Bronchial smooth muscle cell (primary cell): ENCODE measurements at places on chromosomes 4 and X. TPM values are rescaled to one million over a fixed set of nuclear protein-coding genes. Genes with fewer than 3 reads are reported as not detected.

The ADH7 gene
- 0.32 TPM in 1 of 2 replicates, not detected in the other for total RNA-seq

The PAGE4 gene
- not detected in 2 replicates for total RNA-seq

The FAM236B gene
- not detected in 2 replicates for total RNA-seq

The NXF2B gene
- total RNA-seq: not detected in 2 replicates

The TEX13B gene
- total RNA-seq: not detected in 2 replicates

The FDCSP gene
- total RNA-seq: not detected in 2 replicates

The F9 gene
- total RNA-seq: not detected in 2 replicates

The RPA4 gene
- total RNA-seq: 0.63 and 0.86 TPM in 2 replicates

The CCNQ gene
- total RNA-seq: 20.7 and 31.1 TPM in 2 replicates

The LUZP4 gene
- total RNA-seq: not detected in 2 replicates

The SSX3 gene
- not detected in 2 replicates for total RNA-seq

The GLRA2 gene
- total RNA-seq: not detected in 2 replicates

The SH3RF1 gene
- 12.4 and 16.9 TPM in 2 replicates for total RNA-seq

The NPNT gene
- total RNA-seq: under 0.01 and 0.16 TPM in 2 replicates

The PNMA3 gene
- 0.16 and 0.26 TPM in 2 replicates for total RNA-seq

The ZAR1 gene
- total RNA-seq: not detected in 2 replicates

The KIT gene
- total RNA-seq: under 0.01 TPM in 2 replicates

The ZNF141 gene
- 4.8 and 8.0 TPM in 2 replicates for total RNA-seq

The SPIN2A gene
- 2.4 TPM in 2 replicates for total RNA-seq

The C4orf50 gene
- total RNA-seq: not detected in 2 replicates

The ZNF518B gene
- 23.8 and 26.4 TPM in 2 replicates for total RNA-seq

The FAM241A gene
- 0.69 and 0.79 TPM in 2 replicates for total RNA-seq

The STATH gene
- total RNA-seq: not detected in 2 replicates

The FREM3 gene
- total RNA-seq: not detected in 2 replicates

The CCSER1 gene
- not detected in 2 replicates for total RNA-seq

The BMPR1B gene
- 0.09 and 0.47 TPM in 2 replicates for total RNA-seq

The MAOB gene
- 1.0 and 5.5 TPM in 2 replicates for total RNA-seq

The TMEM35A gene
- 20.6 and 28.9 TPM in 2 replicates for total RNA-seq

The COMMD8 gene
- total RNA-seq: 16.8 and 26.0 TPM in 2 replicates

The LNX1 gene
- total RNA-seq: 0.77 and 1.7 TPM in 2 replicates

The NOX1 gene
- total RNA-seq: 0.17 TPM in 1 of 2 replicates, not detected in the other

The NSG1 gene
- 0.17 and 2.0 TPM in 2 replicates for total RNA-seq

The CFAP99 gene
- total RNA-seq: not detected in 2 replicates

The CT47B1 gene
- not detected in 2 replicates for total RNA-seq

The CYSLTR1 gene
- total RNA-seq: 0.26 and 2.2 TPM in 2 replicates

The HMX1 gene
- total RNA-seq: not detected in 2 replicates

The RS1 gene
- total RNA-seq: not detected in 2 replicates

The SRPX2 gene
- total RNA-seq: 26.0 and 36.9 TPM in 2 replicates

The HSFX3 gene
- not detected in 2 replicates for total RNA-seq

The HS6ST2 gene
- total RNA-seq: not detected in 2 replicates

The SUPT20HL1 gene
- 0.09 and 0.32 TPM in 2 replicates for total RNA-seq

The ATP10D gene
- total RNA-seq: 19.1 and 25.4 TPM in 2 replicates

The PDGFRA gene
- 529 and 975 TPM in 2 replicates for total RNA-seq

The PYURF gene
- 67.1 and 74.7 TPM in 2 replicates for total RNA-seq

The IL13RA2 gene
- total RNA-seq: 51.9 and 56.7 TPM in 2 replicates

The ADH6 gene
- not detected in 2 replicates for total RNA-seq

The ADH1A gene
- total RNA-seq: 0.09 and 0.16 TPM in 2 replicates

The PRDM5 gene
- 14.5 and 15.4 TPM in 2 replicates for total RNA-seq
